Esophagus mucosa (tissue), 1 donor: ENCODE measurements at places on chromosomes 7 and 10.

GRCh38 chr7:18132811-18133210 lies 105.2 kb upstream of the PRPS1L1 start:
- ATAC-seq, result no peak

GRCh38 chr7:87475359-87476178 lies at the start of gene ABCB4:
ABCB4 (minus strand) TSS chr7:87475680; CDS start chr7:87475465, 215 bp downstream.
- peak; percentile 42 for ATAC-seq

GRCh38 chr10:101297901-101298486 lies 56.0 kb upstream of the BTRC start:
- ATAC-seq, result peak; percentile 66

DNA sequence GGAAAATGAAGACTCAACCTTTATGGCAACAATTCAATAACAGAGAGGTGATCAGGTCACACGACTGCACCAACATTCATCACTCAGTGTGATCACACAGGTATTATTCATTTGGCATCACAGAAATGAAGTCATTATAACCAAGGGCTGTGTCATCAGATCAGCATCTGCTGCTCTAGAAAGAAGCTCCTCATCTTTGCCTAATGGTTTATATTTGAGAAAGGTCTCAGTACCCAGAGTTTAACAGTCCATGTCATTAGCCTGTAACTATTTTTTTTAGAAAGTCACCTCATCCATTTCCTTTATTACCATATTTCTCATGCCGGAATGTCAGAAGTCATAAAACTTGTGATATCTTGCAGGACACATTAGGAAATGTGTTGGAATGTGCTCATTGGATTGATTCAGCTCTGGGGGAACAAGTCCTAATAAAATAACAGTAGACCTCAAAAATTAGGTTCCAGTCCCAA lies 45.1 kb upstream of the PRKG1 start:
- ATAC-seq, result no peak

DNA sequence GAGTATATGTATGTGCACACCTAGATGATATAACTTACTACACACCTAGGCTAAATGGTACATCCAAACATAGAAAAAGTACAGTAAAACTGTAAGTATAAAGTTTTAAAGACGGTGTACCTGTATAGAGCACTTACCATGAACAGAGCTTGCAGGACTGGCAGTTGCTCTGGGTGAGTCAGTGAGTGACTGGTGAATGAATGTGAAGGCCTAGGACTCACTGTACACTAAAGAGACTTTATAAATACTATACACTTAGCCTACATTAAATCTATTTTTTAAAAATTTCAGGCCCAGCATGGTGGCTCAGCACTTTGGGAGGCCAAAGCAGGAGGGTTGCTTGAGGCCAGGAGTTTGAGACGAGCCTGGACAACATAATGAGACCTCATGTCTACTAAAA lies 195.3 kb downstream of the FZD1 start:
- no peak for ATAC-seq

GRCh38 chr10:128606055-128606454 lies 479.8 kb upstream of the MKI67 start:
- ATAC-seq, result no peak

DNA sequence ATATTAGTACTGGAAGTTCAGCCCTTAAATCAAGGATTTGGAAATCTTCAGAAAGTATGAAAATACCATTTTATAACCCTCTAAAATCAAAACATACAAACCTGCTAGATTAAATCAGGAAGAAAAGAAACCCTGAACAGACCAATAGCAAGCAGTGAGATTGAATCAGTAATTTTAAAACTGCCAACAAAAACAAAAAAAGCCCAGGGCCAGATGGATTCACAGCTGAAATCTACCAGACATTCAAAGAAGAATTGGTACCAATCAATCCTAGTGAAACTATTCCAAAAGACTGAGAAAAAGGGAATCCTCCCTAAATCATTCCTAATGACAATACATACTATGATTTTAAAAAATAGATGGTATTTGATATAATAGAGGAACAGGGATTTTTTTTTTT lies 70.1 kb downstream of the MCU start:
- ATAC-seq, result no peak

- ATAC-seq, result no peak
Measured at GRCh38 chr10:104589871-104590270, 51.2 kb upstream of the SORCS3 start.

GRCh38 chr7:115654384-115655214 lies 376.0 kb downstream of the TFEC start:
- no peak for ATAC-seq

GRCh38 chr10:75261813-75262705 lies 26.3 kb upstream of the COMTD1 start:
- no peak for ATAC-seq

DNA sequence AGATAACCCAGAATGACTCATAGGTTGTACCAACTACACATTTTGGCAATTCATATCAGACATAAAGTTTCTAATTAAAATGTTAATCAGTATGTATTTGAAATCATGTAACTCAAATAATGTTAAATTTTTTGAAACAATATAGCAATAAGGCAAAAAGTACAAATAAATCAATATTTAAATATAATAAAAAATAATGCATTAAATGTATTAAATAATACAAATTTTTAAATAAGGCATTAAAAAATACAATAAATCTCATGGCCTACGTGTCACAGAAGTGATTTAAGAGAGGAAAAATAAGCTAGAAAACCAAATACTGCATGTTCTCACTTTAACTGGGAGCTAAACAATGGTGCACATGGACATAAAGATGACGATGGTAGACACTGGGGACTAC lies 9.1 kb downstream of the PON2 start:
- no peak for ATAC-seq

GRCh38 chr7:74632505-74632904 lies 25.0 kb upstream of the GTF2I start:
- ATAC-seq, result no peak
